ENCODE measurements at places on chromosomes 6 and 20.

DNA sequence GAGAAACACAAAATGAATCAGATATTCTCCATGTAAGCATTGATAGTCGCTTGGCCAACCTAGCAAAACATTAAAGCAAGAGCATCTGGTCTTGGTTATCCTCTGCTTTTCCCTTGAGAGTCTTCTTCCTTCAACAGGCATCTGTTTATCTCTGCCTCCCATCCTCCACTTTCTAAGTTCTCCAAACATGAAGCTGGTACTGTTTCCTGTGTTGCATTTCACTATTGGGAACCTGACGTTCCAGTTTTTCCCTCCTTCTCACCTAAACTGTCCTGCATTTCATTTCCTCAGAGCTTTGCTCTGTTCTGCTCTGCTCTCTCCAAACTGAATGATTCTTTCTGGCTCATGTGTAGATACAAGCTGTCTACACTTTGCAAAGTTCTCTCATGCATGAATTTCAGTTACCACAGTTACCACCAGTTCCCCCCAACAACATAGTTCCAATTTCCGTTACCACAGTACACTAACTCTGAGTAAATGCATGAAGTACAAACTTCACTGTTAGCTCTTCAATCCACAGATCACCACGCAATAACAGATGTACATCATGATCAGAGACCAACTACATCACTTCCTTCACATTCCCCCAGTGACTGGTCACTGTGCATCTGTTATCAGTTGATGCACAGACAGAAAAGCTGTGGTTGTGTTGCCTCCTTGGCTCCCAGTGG lies 86.7 kb upstream of the F13A1 start:
- DNase-seq = peak; percentile 97

- peak; percentile 70 for DNase-seq
Measured at GRCh38 chr20:33914919-33915318, 78.8 kb upstream of the RALY start.

DNA sequence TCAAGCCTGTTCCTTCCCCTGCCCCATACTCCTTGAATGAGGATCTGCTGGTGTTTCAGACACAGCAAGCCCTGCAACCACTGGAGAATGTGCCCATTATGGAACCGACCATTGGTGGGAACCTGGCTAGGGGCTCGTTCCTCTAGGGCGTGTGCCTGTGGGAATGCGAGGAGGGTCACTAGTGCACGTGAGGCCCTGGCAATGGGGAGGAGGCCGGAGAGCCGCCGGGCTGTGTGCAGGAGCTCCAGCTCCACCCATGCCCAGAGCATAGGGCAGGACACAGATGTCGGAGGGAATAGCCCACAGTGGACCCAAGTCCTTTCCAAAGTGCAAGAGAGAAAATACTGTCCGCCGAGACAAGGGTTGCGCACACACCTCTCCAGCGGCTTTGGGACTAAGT lies 99.3 kb downstream of the ERMARD start:
- DNase-seq = no peak

DNA sequence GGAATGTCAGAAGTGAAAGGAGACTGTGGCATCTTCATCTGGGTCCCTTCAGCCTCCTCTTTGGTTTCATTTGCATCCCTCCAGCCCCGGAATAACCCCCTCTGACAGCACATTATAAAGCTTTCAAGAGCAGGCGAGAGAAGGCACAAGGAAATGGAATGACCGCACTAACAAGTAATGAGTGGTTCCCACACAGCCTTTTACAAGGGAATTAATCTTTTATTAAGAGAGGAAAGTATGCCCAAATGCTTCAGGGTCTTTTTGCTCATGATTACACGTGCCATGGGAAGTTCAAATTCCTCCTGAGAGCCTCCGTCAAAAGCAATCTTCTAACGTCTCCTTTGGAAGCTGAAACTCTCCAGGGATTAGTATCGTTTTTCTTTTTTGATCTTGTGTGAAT lies 347.0 kb downstream of the BTBD3 start:
- DNase-seq = no peak

- peak; percentile 71 for DNase-seq
Measured at GRCh38 chr6:30686009-30686907, at the start of gene PPP1R18. Gene PPP1R18 (minus strand): TSS chr6:30686645. CDS start chr6:30686018, 627 bp downstream.

DNA sequence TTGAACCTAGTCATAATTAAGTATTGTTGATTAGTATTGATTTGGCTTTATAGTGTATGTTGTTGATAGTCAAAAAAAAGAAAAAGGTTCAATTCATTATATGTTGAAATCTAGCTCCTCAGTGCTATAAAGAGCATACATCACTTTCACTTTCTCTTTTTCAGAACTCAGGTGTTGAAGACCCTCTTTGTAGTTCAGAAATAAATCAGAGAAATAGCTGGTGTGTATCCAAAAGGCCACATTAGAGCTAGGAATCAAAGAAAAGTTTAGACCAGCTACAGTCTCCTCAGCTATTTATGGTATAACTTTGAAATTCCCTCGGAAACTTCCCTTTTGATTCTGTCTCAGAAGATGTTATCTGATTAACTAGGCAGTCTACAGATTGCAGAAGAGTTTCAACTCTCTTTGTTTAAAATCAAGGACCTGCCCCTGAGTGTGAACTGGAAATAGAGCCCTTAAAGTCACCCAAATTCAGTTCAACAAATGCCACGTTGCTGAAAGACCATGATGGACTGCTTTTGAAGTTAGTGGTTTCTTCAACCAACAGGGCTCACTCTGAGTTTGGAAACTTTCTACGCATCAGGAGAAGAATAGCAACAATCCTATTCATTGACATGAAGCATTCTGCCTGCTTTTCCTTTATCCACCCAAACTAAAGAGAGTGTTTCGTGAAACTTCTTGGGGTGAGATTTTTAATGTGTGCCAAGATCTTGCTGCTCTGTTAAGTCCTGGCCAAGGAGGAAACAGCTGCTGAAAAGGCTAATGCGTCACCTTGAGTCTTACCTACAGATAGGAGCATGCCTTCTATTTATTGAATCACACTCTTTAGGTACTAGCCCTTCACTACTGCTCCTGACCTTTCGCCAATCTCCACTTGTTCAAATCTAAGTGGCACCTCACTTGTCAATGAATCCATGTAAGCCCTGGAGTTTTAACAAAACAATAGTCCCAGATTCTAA lies 111.7 kb downstream of the TNFRSF21 start:
- DNase-seq = peak; percentile 15

- peak; percentile 43 for DNase-seq
Measured at GRCh38 chr6:31058128-31058894, 48.0 kb downstream of the MUC22 start.

DNA sequence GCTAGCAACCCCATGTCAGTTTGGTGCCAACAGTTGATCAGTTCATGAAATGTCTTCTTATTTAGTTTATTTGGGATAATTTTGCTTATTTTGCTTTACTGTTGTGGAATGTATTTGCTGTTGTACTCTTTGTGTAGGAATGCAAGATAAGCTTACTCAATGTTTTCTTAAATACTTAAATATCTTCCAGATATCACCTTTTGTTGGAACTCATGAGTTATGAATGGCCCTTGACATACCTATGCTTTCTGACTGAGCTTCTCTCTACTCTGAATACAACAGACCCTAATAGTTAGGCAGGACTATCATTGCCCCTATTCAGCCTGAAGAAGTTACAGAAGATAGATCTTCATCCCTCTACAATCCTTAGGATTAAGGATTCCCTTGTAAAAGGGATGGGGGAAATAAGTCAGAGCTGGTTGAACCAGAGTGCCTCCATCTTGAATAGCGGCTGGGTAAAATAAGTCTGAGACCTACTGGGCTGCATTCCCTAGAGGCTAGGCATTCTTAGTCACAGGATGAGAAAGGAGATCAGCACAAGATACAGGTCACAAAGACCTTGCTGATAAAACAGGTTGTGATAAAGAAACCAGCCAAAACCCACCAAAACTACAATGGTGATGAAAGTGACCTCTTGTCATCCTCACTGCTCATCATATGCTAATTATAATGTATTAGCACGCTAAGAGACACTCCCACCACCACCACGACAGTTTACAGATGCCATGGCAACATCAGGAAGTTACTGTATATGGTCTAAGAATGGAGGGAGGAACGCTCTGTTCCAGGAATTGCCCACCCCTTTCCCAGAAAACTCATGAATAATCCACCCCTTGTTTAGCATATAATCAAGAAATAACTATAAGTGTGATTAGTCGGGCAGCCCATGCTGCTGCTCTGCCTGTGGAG lies 196.9 kb downstream of the AKAP7 start:
- no peak for DNase-seq

- no peak for DNase-seq
Measured at GRCh38 chr20:49377326-49377725, 99.5 kb upstream of the ZNFX1 start.

DNA sequence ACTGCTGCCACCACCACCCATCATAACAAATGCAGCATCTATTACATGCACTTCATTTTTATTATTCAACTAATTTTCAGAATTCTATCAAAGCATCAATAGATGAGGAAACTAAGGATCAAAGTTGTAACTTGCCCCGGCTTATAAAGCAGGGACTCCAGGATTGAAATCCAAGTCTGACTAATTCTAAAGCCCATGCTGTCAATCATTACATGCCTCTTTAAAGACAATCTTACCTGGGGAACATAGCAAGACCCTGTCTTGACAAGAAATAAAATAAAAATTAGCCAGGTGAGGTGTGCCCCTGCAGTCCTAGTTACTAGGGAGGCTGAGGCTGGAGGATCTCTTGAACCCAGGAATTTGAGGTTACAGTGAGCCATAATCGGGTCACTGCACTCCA lies 182.4 kb downstream of the ISM1 start:
- no peak for DNase-seq

DNA sequence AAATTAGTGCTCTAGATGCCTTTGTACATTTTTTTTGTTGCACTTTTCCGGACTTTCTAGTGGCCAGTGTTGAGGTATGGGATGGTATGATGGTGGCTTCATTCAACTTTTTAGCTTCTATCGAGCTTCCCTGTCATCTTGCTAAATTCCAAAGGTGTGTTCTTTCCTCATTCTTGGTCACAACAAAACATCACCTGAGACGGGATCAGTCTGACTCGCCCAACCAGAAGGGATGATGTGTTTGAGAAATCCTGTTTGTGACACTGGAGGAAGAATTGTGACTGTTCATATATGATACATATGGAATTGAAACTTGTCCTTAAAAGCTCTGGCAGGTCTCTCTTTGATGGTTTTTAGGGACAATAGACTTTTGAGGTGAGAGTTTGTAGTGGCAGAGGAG lies 33.8 kb downstream of the KCNS1 start:
- no peak for DNase-seq

- no peak for DNase-seq
Measured at GRCh38 chr6:99933129-99933528, 60.9 kb downstream of the MCHR2 start.

DNA sequence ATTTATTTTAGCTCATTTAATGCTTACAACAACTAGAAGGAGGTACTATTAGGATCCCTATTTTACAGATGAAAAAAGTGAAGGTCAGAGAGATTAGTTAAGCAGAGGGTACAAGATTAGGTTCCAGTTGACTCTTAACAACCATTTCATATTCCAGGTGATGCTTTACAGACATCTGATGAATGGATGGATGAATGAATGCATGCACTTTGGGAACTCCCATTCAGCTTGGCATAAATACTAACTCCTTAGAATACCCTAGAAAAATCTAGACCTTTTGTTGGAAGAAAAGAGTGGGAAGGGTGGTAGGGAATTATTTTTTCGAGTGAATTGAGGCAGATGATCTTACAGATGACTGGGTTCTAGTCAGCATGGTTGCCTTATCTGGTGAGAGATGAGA lies 746 bp upstream of the SNRPB2 start:
- DNase-seq = peak; percentile 3

DNA sequence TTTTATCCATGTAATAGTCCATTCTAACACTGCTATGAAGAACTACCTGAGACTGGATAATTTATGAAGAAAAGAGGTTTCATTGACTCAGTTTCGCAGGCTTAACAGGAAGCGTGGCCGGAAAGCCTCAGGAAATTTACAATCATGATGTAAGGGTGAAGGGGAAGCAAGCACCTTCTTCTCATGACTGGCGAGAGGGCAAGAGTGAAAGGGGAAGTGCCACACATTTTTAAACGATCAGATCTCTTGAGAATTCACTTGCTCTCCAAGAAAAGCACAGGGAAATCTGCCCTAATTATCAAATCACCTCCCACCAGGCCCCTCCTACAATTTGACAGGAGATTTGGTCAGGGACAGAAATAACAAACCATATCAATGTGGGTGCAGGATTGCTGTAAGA lies 859.7 kb downstream of the EPHA7 start:
- DNase-seq = peak; percentile 74

GRCh38 chr6:28922004-28922820 lies 1.6 kb downstream of the TRIM27 start:
- no peak for DNase-seq

DNA sequence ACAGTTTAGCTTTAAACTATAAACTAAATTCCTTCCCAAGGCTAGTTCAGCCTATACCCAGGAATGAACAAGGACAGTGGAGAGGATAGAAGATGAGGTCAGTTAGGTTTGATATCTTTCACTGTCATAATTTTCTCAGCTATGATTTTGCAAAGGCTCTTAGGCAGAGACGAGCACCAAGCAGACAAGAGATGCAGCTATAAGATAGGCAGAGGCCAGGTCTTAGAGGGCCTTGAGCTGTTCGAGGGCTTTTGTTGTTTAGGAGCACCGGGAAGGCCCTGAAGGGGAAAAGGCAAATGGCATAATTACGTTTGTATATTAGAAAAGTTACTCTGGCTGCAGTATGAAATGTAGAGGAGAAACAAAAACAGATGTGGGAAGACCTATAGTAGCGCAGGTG lies 59.8 kb downstream of the DOP1A start:
- DNase-seq = no peak

DNA sequence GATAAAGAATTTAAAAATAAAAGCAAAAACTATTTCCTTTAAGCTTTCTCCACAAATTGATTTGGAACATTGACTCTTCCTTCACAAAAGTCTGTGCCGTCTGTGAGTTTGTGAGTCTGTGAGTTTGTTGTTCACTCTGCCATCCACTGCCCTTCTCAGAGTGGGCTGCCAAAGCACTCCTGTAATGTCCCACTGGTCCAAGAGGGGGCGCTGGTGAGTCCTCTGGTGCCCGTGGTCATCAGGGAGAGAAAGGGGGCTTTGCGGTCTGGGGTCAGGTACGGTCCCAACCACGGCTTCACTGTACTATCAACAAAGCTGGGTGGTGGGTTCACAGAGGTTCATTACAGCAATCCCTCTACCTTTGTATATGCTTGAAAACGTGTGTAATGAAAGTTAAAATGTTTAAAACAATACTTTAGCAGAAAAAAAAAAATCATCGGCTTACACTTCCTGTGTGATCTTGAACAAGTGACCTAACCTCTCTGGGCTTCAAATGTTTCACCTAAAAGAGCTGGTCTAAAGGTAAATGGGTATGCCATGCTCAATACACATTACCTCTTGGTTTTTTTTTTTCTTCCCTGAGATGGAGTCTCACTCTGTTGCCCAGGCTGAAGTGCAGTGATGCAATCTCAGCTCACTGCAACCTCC lies 5.6 kb upstream of the ANKRD60 start:
- peak; percentile 55 for DNase-seq

DNA sequence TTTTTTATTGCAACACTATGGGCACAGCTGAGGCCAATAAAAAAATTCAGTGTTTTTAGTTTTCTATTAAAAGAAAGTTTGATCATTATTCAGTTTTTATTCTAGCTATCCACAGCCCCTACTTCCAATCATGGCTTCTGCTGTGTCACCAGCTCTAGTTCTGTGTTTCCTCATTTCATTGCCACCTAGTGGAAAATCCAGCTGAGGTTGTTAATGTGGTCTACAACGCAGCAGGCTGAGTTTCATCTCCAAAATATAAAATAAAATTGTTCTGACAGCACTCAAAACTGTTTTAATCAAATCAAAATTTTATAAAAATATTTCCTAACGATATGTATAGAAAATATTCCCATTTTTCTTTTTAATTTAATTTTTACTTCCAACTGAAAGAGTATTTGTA lies 13.6 kb downstream of the COL9A1 start:
- DNase-seq = peak; percentile 20
